Skin of body (tissue), 3 donors: ENCODE measurements at places on chromosomes 4 and X. TPM values are rescaled to one million over a fixed set of nuclear protein-coding genes. Genes with fewer than 3 reads are reported as not detected.

DNA sequence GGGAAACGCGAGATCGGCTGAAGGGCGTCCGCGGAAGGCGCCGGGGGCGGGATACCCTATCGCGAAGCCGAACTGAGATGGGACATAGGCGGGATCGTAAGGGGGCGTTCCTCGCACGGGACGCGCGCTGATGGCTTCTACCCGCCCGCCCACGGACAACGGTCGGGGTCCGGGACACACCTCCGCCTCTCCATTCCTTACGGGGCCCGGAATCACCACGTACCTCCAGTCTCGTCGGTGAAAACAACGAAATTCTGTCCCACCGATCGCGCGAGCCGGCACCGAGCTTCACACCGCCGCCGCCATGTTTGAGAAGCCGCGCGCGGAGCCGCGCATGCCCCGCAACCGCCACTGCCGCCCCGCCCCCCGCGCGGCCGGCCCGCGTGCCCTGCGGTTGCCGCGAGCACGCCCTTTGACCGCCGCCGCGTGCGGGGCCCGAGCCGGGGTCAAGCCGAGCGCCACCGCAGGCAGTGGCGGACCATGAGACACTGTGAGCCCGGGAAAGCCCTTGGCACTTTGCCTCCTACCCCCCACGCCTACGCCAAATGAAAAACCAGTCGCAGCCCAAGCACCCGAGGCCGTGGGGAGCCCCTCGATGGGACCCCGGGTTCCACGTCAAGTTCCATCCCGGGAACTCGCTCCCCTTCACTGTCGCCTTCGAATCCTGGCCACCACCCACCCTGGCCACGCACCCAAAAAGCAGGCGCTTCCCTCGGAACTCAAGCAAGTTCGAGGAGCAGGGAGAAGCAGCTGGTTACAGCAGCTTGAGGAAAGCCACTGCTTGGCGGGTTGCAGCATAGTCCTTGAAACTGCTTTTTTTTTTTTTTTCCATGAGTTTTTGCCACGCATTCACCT is at the start of gene SCML2:
Gene SCML2 (minus strand): TSS at position 320 of the 855 bp plus-strand sequence. CDS start 20,617 bp downstream, outside the sequence.
- peak; percentile 17 for DNase-seq

- peak; percentile 73 for DNase-seq
These were observed 53.4 kb downstream of the FAT4 start for GRCh38 chr4:125368146-125368545.

DNA sequence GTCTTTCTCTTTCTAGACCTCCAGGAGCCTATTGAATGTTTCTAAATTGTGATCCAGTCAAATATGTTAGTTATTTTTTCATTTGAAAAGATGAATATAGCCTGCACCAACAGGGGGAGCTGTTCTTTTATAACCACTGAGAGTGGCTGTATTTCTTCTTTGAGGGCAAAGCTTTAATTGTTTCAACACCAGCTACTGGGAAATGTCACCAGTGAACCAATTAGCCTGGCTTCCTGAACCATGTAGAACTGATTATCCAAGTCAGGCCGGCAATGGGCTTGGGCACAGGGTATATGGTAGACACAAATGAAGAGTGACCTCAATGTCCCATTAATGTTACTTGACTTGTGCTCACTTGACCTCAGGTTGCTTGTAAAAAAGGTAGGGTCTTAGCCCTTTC is 4.8 kb upstream of the DAPP1 start:
- no peak for DNase-seq

DNA sequence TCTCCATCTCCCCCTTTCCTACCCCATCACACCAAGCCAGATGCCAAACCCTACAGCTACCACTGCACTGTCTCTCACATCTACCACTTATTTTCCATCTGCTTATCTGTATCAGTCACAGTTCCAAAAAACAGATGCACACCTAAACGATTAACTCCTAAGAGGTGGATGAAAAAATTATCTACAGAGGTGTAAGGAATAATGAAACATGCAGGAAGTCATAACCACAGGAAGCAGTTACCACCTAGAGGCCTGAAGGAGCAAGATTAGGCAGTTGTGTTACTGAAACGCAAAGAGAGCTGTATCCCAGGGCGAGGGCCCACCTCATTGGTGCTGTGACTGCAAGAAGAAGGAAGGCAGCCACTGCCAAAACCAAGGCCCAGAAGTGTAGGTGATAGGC is 87.8 kb upstream of the FAM241A start:
- no peak for DNase-seq

Gene TCP11X2
- total RNA-seq = not detected

Gene ZNF827
- total RNA-seq = 15.6 TPM

DNA sequence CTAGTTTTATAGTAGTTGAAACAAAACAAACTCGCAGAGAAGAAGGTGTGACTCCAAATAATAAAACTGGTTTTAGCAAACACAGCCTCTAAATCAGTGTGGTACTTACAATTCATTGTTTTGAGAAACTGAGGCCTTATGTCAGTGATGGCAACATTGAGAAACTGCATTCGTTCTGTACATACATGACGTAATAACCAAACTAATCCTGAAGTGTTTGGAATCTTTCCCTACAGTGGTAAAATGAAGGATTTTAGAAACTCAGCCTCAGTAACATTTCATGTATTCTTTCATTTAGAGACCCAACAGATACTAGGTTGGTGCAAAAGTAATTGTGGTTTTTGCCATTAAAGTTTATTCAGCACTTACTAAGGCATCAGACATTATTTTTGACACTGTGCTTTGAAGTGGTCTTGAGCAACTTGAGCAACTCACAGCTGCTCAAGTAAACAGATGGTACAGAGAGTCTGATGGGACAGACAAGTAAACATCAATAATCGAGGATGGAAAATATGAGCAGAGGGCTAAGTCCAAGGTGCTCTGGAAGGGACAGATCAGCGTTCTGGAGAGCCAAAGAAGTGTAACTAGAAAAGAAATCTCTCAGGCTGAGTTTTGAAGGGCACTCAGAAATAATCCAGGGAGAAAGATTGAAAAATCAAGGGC is 390.8 kb upstream of the BOD1L1 start:
- no peak for DNase-seq

Gene HS3ST1
- 0.69 TPM for total RNA-seq

DNA sequence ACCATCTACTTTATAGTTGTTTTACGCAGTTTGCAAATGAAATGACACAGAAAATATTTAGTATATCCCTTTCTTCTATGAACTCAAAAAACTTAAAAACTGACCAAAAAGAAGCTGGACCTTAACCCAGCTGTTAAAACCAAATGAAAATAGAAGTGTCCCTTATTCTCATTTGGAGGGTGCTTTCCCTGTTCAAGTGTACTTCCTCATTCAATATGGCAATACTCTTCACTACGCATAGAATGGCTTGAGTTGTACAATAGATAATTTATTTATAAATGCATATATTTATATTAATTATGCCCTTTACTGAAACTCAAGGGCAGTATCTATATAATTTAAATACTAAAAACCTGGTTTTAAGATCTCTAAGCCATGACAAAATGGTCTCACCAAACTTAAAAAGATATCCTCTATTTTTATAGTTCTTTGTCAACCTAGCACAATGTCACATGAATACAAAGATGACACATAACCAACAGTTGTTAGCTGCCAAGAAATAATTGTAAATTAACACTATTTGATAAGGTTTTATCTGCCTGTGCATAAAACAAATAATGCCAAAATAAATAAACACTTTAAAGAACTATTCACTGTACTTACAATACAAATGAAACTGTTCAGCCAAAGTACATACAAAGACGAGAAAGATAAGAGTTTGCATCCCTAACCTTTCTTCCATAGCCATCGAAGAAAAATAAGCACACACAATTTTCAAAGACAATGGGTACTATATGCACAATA is 25.2 kb downstream of the YTHDC1 start:
- no peak for DNase-seq

GRCh38 chr4:142818476-142818875 is 27.6 kb downstream of the INPP4B start:
- DNase-seq = no peak

Gene TRO
- 45.1 TPM for total RNA-seq

Gene NKX3-2
- total RNA-seq = 0.10 TPM

Gene FGF16
- total RNA-seq = 0.49 TPM

Gene SOX3
- total RNA-seq = not detected

GRCh38 chrX:14946606-14947155 is 73.5 kb downstream of the MOSPD2 start:
- DNase-seq = no peak

DNA sequence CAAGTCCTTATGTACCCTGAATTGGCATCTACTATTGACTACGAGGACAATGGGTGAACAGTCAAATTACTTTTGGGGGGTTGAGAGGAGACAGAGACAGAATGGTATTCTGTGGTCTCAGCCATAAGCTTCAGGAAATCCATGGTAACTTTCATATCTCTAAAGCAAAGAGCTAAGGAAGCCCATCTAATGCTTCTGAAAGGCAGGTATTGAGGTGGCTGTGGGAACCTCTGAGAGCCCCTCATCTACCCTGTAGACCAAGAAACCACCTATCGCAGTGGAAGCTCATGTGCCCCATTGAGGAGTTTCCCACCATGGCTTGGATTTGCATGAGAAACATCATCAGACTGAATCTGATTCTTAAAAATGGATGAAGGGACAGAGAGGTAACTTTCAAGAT is 23.1 kb upstream of the BMP2K start:
- no peak for DNase-seq

- DNase-seq = no peak
These were observed 1307.3 kb downstream of the C4orf33 start for GRCh38 chr4:130403221-130403620.

Gene ZFP92
- total RNA-seq = 0.59 TPM

Gene FTHL17
- not detected for total RNA-seq
